ENCODE measurements at places on chromosomes 2 and 18.
A peak's percentile ranks its signal among the peaks of the same experiment; 100 is the strongest.

GRCh38 chr2:160533482-160533881 is 39.9 kb upstream of the RBMS1 start:
- no peak for DNase-seq

DNA sequence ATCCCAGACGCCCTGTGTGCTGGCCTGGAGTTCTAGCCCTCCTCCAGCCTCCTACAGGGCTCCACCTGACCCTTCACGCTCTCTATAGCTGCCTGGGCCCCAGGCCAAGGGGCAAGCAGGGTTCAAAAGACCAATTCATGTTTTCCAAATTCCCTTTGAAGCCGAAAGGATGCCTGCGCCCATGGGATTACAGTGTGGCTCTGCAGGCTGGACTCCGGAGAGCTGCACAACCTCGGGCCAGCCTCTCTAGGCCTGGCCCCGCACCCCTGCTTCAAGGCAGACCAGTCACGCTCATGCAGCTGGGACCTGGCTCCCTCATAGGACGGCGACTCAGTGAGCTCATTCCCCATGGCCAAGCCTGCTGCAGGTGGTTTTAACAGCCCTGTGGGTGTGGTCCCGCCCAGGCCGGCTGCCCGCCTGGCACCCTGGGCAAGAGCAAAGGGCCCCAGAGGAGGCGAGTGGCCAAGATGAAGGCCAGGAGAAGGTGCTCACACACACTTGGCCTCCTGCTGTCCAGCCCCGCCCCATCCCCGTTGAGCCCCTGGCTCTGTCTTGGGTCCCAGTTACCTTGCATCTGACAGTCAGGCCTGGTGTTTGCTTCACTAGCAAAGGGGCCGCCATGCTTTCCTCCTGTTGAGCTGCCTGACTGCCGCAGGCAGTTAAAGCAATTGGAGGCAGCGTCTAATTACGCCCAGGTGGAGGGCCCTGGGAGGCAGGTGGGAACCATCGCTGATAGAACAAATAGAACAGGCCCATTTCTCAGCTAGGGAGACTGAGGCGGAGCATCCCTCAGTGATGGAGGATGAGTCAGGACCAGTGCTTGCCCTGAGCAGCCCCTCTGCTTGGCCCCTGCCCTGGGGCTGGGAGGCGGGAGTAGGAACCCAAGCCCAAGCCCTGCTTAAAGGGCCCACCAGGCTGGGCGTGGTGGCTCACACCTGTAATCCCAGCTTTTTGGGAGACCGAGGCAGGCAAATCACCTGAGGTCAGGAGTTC is 56.9 kb downstream of the SMAD7 start:
- DNase-seq: no peak

DNA sequence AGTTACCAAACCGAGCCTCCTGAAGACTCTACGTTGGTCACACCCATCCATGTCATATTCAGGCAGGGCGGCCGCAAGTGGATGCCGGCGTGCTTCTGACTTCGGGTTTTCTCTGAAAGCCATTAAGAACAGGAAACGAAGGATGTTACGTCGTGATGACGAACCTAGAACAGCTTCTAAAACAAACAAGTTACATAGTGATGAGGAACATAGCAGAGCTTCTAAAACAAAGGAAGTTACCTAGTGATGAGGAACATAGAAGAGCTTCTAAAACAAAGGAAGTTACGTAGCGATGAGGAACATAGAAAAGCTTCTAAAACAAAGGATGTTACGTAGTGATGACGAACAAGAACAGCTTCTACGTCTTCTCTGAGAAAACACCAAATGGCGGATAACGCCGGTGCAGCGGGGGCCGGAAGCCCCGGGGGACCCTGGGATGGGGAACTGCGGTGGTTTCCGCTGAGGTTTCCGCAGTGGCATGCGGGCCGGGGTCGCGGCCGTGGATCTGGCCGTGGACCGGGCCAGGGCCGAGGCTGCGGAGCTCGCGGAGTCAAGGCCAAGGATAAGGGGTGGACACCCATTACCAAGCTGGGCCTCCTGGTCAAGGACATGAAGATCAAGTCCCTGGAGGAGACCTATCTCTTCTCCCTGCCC is 141.1 kb downstream of the SOCS6 start:
- DNase-seq: no peak

DNA sequence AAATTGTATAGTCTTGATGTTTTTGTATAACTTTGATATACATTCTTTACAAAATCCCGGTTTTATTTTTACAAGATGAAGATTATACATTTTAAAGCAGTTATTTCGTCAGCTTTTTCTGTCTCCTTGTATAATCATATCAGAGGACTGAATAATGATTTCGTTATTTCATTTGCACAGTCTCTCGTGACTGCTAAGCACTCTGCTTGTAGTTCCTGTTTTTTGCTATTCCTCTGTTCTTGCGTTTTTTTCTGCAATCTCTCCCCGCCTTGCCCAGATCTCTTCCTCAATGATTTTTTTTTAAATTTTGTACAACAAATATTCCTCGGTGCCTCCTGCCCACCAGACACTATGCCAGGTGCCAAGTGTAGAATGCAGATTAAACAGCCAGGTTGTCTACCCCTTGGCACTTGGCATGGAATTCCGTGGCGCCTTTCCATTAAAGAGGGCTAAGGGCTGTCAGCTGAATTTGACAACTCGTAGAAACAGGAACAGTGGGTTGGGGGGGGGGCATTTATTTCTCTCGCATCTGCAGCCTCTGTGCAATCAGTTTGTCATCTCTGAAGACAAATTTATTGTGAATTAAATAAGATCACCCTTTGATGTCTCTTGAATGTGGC is 69.6 kb downstream of the KLHL29 start:
- DNase-seq: no peak

DNA sequence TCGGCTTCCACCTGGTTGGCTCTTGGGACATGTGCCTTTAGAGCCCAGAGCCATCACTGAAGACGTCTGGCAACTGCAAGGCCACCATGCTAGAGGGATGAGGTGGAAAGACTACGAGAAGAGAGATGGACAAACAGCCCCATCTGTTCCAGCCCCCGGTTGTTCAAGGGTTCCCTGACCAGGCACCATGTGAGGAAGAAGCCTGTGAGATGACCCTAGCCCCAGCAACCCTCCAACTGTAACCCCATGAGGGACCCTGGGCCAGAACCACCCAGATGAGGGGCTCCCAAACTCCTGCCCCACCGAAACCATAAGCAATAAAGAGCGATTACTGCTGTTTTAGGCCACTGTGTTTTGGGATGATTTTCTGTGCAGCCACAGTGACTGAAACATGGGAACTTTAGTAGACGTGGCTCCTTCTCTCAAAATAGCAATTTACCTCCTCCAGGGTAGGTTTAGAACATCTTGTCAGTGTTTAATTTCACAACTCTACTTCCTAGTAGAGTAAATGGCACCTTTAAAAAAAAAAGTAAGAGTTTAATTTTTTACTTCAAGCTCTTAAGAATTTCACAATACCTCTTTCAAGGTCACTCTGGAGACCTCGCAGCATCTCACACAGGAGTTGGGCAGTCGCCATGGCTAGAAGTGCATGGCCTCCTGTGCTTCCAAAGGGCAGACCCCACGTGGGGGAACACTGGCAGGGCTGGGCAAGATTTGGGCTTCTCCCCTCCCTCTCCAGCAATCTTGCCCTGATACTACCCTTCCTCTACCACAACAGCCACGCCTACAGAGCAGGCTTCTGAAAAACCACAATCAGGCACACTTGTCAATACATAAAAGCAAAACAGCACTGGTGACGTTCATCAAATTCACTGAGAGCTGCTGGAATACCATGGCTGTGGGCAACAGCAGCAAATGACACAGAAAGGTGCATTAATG is 48.8 kb downstream of the TMEM163 start:
- DNase-seq: no peak

GRCh38 chr2:137764646-137765045 is 199.6 kb upstream of the HNMT start:
- peak; percentile 20 for DNase-seq

DNA sequence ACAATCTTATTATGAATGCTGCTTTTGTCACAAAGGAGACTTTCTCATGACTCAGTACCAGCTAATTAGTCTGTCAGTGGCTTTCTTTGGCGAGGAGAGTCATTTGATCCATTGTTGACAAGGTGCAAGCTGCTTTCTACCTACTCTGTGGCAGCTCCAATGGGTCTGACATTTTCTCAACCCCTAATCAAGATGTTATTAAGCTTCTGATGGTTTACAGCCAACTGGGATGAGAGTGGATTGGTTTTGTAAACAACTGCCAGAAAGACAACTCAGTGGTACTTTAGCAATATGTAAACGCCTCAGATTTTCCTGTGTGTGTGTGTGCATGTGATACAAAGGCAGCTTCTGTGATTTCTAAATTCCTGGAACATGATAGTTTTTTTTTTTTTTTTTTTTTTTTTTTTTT is 8.2 kb upstream of the CLIP4 start:
- DNase-seq: no peak

DNA sequence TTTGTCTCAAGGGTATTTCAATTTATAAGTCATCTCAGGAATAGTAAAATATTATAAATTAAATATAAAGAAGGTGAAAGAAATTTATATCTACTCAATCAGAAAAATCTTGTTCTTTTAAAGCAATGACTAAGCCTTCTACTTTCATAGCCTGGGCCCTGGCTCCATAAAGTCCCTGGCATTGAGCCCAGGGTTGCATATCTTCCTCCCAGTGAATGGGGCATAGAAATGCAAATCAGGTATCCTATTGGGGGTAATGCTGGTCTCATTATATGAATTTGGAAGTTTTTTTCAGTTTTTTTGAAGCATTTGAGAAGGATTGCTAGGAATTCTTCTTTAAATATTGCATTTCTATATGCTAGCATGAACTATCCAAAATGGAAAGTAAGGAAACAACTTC is 73.9 kb upstream of the MC2R start:
- no peak for DNase-seq

DNA sequence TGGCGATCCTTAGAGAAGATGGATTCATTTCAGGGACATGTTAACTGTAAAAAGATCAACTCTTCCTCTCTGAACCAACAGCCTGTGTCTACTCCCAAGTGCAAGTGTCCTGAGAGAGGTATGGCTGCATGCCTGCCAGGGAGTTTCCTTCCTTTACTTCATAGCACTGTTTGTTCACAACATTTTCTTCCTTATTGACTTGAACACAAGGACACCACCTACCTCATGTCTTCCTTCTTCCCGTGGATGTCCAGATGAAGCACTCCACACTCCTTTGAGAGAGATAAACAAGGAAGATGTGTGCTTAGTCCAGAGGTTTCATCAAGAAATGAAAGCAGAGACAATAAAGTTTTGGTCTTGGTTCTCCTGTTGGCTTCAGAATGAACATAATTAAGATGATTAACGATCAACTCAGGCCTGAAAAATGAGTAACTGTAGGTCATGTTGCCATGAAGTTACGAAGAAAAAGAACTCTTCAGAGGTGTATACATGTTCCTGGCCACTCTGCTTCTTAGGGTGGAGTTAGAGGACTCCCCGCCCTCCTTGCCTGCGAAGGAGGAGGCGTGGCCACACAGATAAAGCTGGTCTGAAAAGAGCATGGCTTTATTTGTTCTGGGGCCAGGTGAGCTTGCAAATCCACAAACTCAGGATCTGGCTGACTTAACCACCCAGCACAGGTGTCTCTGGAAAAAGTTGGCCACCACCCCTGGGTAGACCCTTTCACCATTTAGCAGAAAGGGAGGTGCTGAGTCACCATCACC is 155.0 kb upstream of the KCTD1 start:
- DNase-seq: peak; percentile 20

- DNase-seq: peak; percentile 51
Observed at GRCh38 chr2:64586883-64587481, 62.9 kb downstream of the AFTPH start.

DNA sequence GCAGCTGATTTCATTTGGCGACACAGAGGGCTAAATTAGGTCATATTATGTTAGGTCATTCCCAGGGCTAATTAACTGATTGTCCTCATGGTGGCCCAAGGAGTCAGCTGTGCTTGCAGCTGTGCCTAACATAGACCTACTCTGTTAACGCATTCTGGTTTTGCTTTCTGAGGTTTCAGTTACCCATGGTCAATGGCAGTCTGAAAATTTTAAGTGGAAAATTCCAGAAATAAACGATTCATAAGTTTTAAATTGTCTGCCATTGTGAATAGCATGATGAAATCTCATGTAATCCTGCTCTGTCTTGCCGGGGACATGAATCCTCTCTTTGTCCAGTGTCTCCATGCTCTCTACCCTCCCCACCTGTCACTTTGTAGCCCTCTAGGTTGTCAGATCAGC is 168.7 kb downstream of the KCNS3 start:
- peak; percentile 7 for DNase-seq

GRCh38 chr18:23710068-23710527 is 20.8 kb downstream of the LAMA3 start:
- peak; percentile 32 for DNase-seq

GRCh38 chr2:102112271-102112670 is 30.3 kb upstream of the IL1R1 start:
- no peak for DNase-seq

GRCh38 chr18:475202-476031 is 25.1 kb downstream of the COLEC12 start:
- no peak for DNase-seq

DNA sequence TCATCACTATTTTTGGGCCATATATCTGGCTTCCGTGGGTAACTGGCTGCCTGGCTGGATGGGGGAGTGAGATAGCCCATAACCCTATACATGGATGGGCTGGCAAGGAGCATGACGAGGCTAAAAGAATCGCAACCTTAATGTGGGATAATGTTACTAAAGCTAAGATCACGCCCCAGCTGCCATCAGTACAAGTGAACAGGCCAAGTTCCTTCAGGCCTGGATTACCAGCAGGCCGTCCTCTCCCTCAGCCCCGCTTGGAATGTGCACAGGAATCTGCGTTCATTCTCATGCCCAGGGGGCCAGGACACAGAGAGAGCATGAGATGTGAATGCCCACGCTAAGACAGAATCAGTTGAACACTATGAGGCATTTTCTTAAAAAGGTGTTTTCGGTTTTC is 34.7 kb downstream of the RMC1 start:
- no peak for DNase-seq

DNA sequence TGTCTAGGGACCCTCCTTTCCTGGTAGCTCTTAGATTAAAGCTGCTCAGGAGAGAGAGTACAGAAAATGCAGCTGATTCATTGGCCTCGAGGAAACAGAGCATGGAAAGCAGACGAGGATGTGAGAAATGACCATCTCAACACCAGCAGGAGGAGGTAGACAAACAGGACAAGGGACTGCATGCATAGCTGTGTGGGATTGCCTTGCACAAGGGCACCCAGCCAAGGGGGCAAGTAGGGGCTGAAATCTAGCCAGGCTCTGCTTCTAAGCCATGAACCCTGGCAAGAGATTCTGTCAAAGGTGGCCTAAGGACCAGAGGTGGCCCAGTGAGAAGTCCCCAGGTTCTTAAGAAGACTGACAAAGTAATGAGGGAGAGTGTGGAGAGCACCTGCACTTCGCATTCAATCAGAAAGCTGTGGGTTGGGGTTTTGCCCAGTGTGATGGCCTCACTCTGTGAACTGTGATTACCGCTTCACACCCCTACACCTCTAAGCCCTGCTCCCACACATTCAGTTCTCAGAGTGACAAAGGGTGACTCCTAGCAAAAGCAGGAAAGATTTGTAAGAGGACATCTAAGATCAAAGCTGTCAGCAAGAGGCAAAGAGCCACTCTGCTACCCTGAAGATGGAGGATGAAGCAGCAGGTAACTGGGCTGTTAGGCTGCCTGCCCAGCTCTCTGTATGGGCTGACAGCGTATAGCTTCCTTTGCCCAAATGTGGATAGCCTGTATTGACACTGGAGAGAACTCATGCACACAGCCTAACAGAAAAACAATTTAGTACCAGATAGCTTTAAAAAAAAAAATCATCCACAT is 151.3 kb upstream of the PELI1 start:
- no peak for DNase-seq
